ENCODE measurements at places on chromosomes 1 and 21.

DNA sequence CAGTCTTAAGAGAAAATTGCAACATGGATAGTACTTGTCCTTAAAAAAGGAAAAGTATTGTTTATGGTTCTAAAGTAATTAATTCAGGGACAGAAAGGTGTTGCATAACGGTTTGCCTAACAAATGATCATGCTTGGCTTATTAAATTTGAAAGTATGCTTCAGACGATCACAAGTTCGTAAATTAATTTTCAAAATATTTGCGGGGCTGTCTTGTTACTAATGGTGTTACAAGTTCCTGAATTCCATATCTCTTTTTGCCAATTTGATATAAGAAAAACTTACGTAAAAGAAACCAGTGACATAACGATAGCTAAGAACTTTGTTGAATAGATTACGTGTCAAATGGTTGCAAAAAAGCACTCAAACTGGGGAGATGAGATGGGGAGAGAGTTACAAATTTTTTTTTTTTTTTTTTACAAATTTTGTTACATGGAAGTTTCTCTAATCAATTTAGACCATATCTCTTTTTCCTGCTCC, 1.3 kb downstream of the AGO3 start:
- DNase-seq = no peak

DNA sequence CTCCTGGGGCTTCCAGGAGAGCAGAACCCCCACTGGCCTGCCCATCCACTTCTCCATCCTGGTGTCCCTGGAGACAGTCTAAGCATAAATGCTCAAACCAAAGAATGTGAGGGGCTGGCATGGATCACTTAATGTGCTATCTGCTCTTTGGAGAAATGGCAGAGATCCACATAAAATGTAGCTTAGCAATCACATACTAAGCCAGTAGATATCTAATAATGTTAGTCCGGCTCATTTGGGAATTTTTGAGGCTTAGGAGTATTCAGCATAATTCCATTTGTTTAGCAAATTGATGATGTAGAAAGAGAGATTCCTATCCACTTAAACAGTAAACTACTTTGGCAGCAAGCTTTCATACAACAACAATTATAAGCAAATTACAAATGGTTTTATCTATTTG, 90.7 kb downstream of the TENT5C start:
- DNase-seq = no peak

- no peak for DNase-seq
Observed at GRCh38 chr1:12078938-12079861, 16.1 kb downstream of the TNFRSF8 start.

GRCh38 chr1:14803002-14803789, 204.7 kb downstream of the KAZN start:
- no peak for DNase-seq

GRCh38 chr1:110203021-110203661, 7.0 kb upstream of the KCNC4 start:
- DNase-seq = peak; percentile 40

GRCh38 chr1:110962892-110963690, 631 bp downstream of the LRIF1 start:
- DNase-seq = peak; percentile 34

DNA sequence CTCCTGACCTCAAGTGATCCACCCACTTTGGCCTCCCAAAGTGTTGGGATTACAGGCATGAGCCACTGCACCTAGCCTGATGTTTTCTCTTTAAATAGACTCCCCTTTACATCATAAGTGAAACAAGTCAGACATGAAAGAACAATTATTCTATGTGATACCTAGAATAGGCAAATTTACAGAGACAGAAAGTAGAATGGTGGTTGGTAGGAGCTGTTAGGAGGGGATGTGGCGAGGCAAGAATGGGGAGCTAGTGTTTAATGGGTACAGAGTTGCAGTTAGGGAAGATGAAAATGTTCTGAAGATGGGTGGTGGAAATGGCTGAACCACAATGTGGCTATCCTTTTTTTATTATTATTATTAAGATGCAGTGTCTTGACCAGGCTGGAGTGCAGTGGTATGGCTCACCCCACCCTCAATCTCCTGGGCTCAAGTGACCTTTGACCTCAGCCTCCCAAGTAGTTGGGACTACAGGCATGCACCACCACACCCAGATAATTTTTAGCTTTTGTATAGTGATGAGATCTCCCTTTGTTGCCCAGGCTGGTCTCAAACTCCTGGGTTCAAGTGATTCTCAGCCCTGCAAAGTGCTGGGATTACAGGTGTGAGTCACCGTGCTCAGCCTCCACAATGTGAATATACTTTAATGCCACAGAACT, 28.4 kb downstream of the ELF3 start:
- DNase-seq = no peak

DNA sequence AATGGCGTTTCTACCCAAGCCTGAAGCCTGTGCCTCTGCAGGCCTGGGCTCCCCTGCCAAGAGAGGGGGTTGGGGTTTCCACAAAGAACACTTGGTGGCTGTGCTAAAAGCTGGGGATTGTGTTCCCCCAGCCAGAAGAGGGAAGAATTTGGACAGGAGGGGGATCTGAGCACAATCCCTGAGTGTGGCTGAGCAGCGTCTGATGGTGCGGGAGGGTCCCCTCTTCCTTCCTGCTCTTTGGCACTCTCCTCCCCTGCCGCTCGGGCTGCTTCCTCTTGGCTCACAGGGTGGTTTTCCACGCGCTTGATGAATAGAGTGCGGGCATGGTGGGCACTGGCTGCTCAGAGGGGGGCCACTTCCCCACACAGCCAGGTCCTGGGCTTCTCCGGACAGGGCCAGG, 3.7 kb downstream of the GPR37L1 start:
- no peak for DNase-seq

DNA sequence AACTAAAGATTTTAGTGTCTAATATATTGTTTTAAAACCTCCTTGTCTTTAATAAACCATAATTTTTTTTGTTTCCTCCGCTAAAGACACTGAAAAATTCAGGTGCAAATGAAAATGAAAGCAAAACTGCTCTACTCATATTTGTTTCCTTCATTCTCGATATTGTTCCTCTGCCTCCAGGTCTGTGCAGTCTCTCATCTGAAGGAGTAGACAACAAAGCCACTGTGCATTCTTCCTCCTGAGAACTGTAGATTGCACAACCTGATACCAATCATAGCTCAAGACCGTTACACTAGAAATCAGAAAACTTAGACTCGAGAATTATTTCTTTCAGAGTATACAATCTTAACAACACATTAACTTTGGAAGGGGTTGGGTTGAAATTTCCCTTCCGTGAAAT, 373.1 kb upstream of the CXADR start:
- no peak for DNase-seq

- no peak for DNase-seq
Observed at GRCh38 chr1:61079296-61079897, 3.0 kb upstream of the NFIA start.

DNA sequence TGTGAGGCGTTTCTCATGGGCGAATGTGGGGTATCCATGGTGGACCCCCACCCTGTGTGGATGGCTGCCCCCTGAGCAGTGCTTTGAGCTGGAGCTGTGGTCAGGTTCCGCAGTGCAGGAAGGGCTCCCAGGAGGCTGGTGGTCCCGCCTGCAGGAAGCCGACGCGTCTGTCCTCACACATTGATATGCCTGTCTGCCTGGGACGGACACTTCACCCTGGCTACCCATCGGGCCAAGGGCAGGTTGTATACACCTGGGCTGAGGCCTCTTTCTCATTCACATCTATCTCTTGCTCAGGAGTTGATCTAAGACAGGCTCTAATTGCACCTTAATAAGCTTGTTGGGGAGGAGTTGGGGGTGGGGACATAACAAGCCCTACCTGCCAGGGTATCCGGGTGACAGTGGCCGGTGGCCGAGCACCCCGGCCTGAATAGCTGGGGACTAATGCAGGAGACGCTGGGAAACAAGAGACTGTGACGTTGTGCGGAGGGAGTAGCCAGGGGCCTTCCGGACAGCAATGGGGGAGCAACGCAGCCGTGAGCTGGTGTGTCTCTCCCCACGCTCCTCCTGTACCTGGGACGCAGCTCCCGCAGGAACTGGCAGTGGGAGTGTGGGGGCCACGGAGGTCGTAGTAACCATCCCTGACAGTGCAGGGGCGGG, 21.7 kb downstream of the PDXK start:
- DNase-seq = no peak

- no peak for DNase-seq
Observed at GRCh38 chr21:45105906-45106485, 31.6 kb downstream of the ADARB1 start.

GRCh38 chr1:197924516-197925123, 7.4 kb downstream of the LHX9 start:
- DNase-seq = no peak

GRCh38 chr1:57473448-57473847, 49.6 kb upstream of the DAB1 start:
- no peak for DNase-seq

- DNase-seq = no peak
Observed at GRCh38 chr1:171140956-171141687, 44.0 kb upstream of the FMO2 start.

DNA sequence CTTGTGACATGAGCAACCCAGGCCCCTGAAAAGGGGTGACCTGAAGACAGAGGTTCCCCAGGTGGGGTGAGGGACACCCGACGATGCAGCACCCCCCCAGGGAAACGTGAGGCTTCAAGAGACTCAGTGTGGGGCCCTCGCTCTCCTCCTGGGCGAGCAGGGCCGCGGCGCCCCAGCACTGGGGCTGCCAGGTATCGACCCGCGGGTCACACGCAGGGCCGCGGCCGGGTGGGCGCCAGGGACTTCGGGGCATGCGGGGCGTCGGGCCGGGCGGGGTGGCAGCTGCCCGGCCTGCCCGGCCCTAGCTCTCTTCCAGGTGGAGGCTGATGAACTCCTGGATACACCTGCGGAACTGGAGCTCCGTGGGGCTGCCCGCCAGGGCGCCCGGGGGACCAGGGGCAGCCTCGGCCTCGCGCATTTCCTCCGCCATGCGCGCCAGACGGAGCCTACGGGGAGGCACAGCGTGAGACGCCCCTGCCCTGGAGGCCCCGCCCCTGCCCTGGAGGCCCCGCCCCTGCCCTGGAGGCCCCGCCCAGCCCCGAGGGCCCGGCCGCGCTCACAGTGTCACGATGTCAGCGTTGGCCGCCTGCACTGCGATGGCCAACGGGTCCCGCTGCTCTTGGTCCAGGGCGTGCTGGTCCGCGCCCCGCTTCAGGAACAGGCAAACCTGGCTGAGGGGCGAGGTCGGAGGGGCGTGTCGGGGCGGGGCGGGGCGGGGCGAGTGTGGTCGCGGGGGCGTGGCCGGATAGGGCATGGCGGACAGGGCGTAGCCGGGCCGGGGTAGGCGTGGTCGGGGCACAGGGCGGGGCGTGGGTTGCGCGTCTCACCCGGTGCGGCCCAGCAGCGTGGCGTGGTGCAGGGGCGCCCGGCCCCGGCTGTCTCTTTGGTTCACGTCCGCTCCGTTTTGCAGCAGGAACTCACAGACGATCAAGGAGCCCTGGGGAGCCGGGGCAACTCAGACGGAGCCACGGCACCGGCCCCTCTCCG, 13.3 kb downstream of the SCNN1D start:
- no peak for DNase-seq

GRCh38 chr1:119787776-119788175, 19.1 kb upstream of the HMGCS2 start:
- no peak for DNase-seq

DNA sequence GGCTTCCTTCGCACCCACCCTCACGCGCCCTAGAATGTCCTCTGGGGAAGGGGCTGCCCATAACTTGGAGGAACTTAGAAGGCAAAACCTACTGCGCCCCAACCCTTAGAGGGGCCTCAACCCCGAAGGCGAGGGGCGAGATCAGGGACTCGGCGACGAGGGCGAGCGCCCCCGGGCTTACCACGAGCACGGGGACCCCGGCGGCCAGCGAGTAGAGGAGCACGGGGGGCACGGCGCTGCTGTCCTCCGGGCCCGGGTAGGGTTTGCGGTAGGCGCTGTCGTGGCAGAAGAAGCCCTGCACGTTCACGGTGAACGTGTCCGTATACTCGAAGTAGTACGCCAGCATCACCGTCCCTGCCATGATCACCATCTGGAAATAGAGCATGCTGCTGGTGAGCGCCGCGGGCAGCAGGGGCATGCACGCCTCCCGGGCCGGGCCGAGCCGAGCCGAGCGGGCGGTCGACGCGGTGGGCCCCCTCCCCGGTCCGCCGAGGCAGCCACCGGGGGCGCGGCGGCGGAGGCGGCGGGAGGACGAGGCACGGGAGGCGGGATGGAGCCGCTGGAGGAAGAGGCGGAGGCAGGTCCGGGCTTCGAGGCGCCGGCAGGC, 304 bp downstream of the PLPPR5 start:
- DNase-seq = peak; percentile 11

GRCh38 chr1:167820684-167821355, 93.1 kb downstream of the ADCY10 start:
- no peak for DNase-seq

DNA sequence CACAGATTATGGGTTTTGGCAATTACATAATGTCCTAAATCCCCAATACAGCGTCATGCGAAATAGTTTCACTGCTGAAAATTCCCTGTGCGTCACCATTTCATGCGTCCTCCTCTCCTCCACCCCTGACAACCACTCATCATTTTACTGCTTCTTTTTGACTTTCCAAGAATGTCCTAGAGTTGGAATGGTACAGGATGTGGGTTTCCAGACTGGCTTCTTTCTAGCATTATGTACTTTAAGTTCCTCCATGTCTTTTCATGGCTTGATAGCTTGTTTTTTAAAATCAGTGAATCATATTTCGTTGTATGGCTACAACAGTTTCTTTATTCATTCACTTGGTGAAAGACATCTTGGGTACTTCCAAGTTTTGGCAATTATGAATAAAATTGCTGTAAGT, 7.4 kb downstream of the NBPF3 start:
- no peak for DNase-seq

- no peak for DNase-seq
Observed at GRCh38 chr1:34367954-34368353, 191.2 kb downstream of the C1orf94 start.
